GM04504 (cell line): ENCODE measurements at places on chromosomes 6 and 20.
A peak's percentile ranks its signal among the peaks of the same experiment; 100 is the strongest.

DNA sequence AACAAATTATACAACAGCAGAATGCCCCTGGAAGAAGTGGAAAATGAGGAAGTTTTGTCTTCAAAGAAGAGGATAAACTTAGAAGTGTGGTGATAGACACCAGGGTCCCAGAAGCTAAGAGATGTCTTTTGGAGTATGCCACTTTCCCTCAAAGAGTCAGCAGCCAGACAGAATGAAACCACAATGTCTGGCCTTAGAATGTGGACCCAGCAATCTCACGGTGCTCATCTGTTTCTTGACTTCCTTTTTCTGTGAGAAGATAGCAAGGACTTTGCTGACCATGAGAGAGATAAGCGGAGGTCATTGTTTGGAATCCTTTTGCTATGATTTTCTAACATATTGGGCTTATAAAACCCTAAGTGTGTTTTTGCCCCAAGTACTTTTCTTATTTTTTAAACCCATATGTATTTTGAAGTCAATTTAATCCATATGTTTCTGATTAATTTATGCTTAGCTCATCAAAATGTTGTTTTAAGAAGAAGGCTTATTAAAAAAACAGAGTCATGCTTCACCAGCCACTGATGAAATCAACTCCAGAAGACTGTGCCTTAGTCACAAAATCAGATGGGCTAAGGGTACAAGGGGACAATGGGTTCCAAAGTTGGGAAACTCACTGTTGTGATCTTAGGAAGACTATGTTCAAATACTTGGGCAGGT is 451.2 kb upstream of the JAG1 start:
- no peak for DNase-seq

DNA sequence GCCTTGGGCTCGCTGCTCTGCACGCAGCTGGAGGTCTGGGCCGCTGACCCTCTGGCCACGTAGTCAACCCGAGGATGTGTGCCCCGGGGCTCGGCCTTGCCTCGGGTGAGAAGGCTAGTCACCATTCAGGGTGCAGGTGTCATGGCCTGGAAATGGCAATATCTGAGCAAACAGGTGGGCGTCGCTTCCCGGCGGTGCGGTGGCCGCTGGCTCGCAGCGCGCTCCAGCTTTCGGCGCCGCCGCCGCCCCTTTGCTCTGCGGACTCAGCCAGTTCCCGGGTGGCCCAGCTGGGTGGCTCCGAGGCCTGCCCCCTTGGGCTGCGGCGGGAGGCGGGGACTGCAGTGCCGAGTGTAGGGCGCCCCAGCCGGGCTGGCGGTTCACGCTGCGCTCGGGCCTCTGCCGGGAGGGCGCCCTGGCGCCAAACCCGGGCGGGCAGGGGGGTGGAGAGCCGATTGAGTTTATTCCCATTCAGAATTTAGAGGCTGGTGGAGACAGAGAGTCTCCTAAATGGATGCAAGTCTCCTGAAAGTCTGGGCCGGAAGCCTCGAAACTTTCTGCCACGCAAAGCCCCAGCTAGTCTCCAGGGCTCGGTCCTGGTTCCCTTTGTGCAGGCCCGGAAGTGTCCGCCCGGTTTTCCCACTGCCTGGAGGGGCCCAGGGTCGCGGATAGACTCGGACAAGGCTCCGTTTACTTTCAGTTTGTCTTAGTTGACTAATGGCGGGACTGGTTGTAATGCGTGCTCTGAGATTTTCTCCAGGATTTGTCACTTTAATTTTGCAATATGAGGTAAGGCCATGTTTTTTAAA is 11.3 kb upstream of the TFAP2A start:
- no peak for DNase-seq

DNA sequence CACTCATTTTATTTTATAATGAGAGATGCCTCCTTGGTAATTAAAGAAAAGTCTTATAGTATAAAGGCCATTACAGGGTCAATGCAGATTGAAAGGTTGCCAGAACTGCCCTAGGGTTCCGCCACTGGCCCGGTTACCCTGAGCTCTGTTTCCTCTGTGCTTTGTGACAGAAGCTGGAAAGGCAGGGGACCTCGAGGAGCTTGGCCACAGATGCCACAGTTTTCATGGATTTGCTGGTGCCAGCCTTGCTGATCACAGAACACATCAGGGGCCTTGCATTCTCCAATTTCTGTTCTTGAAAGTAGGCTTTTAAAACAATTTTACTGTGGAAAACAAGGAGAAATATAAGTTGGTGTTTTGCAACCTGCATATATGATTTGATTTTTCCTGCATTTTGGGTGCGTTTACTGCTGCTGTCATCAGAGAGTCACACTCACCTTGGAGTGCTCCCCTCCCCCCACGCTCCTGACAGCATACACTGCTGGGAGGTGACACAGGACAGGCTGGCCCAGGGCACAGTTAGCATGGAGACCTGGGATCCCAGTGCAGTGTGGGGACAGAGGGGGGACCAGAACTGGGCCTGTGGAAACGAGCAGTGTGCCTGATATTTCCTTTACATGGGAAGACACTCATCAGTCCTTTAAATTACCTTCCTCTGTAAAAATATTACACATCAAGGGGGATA is 142.8 kb downstream of the CFAP61 start:
- DNase-seq, result no peak

DNA sequence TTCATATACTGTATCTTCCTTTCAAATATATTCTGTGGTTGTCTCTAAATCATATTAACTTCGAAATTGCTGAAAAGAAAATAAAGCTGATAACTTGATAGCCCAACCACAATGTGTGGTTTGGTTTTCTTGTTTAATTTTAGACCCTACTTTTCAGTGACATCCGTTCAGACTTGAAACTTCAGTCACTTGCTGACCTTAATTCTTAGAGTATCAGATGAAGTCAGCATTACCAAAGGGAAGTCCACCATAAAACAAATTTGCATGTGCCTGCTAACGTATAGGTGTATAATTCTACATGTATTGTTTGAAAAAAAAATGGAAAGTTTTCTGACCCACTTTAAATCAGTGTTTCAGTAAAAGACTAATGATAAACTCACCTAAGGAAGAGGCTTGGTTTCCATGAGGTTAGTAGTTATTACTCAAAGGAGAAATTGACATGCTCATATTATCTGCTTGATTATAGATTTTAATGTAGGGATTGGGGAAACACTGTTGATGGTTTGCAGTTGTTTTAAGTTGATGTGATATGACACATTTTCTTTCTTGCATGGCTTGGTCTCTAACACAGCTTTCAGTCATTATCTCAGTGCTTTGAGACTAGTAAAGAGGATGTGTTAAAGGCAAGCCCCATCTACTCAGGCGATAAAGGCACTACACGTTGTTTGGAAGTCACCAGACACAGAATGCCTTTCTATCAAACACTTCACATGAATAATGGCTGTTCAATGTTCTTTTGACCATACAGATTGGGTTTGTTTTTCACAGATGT is 5.2 kb upstream of the IL17A start:
- no peak for DNase-seq

DNA sequence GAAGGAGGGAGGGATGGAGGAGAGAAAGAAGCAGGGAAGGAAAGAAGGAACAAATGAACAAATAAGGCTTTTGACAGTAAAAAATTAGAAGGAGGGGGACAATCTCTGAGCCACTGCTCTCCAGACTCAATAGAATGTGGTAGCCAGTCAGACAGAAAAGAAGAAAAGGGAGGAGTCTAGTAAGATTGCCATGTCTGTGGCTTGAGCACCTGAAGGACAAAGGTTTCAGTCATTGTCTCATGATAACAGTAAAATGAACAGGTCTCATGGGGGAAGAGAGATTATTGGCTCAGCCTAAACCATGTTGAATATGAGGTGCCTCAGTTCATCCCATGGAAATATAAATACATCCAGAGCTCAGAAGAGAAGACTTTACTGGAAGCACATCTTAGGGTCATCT is 14.0 kb upstream of the LOC128125822 start:
- DNase-seq, result no peak

GRCh38 chr6:24494821-24495795 is at the start of gene ALDH5A1:
TSS of gene ALDH5A1 (plus strand) at chr6:24494969. CDS start at chr6:24494997, 28 bp downstream.
- DNase-seq, result peak; percentile 12

DNA sequence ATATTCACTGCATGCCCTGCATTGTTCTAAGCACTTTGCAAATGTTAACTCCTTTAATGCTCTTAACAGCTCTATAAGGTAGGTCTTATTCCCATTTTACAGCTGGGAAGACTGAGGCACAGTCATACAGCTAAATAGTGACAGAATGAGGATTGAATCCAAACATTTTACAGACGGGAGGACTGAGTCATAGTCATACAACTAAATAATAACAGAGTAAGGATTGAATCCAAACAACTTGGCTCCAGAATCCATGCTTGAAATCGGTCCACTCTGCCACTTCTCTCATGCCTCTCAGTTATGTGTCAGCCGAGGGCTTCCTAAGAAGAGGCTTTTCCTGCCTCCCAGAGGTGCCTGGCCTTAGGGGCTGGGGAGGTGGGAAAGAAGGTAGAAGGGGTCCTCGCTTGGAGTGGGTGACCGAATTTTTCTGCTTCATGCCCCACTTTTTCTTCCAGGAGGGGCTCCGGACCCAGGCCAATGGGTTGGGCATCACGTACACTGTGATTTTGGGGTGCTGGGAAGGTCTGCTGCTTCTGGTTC is 137.4 kb upstream of the RNF24 start:
- no peak for DNase-seq

DNA sequence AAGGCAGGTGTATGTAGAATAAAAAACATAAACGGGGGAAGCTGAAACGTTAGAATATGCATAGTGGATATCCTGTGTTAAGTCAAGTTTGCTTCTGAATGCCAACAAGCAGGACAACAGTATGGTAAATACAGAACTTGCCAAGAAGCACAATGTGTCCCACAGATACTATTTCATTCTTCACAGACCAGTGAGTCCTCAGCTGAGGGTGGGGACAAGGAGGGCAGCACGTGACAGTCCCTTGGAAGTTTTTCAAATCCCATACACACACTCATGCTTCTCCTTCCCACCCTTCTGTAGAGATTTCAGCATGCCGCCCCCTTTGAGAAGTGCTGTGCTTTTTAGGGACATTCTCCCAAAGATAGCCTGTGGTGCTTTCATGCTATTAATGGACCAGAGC is 268.5 kb upstream of the ECI2 start:
- no peak for DNase-seq

GRCh38 chr20:4779616-4780015 is 57.9 kb downstream of the PRND start:
- no peak for DNase-seq

GRCh38 chr20:48680650-48681049 is 147.1 kb downstream of the PREX1 start:
- no peak for DNase-seq

GRCh38 chr6:145883263-145883662 is 68.7 kb upstream of the FBXO30 start:
- DNase-seq, result no peak

DNA sequence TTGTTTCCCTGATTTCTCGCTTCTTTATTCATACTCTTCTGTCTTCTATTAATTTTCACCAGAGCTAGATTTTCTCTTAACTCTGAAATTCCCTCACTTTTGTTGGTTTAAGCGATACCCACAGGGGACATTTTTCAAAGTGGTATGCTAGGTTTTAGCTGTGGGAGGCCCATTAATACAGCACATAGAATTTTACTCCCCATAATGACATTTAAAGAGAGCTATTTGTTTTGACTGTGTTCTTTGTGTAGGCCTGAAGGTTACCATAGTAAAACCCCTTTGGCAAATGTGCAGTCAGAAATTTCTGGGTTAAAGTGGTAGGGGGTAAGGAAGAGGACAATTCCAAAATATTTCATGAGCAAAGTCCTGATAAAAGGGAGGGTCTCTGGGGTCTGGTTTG is 721.1 kb upstream of the CITED2 start:
- DNase-seq, result no peak

DNA sequence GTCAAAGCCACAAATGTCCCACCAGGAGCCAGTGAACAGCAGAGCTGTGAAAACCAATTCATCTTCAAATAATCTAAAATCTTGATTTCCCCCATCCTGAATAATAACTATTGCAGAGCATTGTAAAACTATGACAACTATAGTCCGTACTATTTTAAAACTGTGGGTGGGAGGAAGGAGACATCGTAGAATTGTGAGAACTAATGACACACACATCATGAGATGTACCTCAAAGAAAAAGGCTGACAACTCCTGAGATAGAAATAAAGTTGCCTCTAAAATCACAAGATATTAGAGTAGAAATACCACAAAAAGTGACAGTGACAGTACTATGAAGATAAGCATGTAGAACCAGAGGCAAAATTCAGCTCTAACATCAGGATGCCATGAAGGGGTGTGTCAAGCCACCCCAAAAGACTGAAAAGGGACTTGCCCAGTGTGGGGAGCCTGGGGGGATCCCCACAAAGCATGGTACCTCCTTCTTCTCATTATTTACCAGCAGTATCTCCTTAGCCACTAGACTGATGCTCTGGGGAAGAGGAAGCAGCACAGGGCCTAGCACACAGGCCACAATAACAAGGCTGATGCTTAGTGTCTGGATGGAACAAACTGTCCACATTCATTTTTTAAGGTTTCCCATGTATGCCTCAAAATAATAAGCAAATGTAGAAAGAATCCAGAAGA is 13.4 kb downstream of the NAPB start:
- no peak for DNase-seq

- DNase-seq, result peak; percentile 43
Observed at GRCh38 chr20:57381596-57382503, 9.3 kb upstream of the RBM38 start.

DNA sequence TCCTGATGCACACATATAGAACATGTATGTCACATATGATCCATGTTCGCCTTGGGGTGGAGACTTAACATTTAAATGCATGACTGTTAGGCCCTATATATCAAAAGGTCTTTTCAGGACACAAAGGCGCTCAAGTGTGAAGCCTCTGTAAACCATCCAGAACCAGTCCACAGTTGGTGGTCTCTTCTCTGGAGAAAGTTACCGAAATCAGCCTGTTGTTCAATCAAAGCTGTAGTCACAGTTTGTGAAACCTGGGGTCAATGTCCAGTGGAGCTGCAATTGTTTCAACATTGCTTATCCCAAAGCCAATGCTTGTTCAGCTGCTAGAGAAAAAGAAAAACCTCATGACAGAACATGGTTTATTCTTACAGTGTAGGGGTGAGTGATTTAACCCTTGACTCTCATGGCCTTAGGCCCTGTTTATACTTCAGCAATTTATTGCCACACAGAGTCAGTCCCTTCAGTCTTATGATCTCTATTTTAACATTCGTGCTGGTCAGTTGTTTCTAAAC is 193.6 kb upstream of the CST7 start:
- no peak for DNase-seq

GRCh38 chr6:140538926-140539325 is 1164.5 kb upstream of the CITED2 start:
- DNase-seq, result no peak

GRCh38 chr6:157631412-157631811 is 191.6 kb upstream of the SNX9 start:
- DNase-seq, result no peak

GRCh38 chr20:37907330-37907676 is 4.4 kb downstream of the VSTM2L start:
- DNase-seq, result no peak

DNA sequence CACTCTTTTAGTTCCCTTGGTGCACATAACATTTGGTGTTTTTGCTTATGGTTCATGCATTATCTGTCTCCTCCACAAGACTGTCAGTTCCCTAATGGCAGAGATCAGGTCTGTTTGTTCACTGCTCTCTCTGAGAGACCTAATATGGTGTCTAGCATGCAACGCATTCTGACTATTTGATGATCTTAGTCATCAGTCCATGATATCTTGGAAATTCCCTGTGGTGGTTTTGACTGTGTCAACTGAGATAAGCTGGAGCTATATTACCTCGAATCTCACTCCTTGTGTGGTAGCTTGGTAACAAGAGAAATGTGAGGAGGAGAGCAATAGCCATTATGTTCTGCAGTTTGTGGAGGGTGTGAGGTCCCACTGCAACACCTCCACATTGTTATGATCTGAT is 229.8 kb downstream of the FRK start:
- DNase-seq, result no peak

- no peak for DNase-seq
Observed at GRCh38 chr6:7784706-7785105, 58.8 kb downstream of the BMP6 start.
